ENCODE measurements at places on chromosomes 13 and 19. TPM values are rescaled to one million over a fixed set of nuclear protein-coding genes. Genes with fewer than 3 reads are reported as not detected.
A peak's percentile ranks its signal among the peaks of the same experiment; 100 is the strongest.

DNA sequence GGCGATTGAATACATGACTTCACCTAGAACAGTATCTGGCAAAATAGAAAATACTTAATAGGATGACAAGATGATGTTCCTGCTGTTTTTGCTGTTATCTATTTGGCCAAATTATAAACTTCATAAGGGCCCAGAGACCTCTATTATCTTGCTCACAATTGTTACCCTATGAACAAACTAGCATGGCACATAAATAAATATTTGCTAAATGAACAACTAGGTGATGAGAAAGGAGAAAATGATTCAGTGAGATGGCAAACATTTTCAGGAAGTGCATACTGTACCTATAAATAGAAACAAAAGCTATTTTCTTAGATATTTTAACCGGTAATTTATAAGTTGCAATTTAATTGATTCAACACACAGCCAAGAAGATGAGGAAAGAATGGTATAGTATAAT is 78.4 kb downstream of the FAM216B start:
- no peak for DNase-seq

- no peak for DNase-seq
Observed at GRCh38 chr19:4443966-4444764, 13.4 kb downstream of the UBXN6 start.

GRCh38 chr13:113092776-113093579 is 12.6 kb upstream of the F7 start:
- no peak for DNase-seq

DNA sequence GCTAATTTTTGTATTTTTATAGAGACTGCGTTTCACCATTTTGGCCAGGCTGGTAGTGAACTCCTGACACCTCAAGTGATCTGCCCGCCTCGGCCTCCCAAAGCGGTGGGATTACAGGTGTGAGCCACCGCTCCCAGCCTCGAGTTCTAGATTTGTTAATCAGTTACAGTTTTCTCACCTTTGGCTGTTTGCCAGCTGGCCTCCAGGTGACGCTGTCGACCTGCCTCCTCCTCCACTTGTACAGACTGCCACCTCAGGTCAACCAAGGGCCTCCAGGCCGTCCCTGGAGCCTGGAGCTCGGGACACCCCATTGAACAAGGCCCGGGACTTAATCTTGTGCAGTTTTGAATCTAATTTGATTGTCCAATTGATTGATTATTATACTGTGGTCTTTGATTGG is 45.5 kb downstream of the IER2 start:
- DNase-seq: no peak

- DNase-seq: no peak
Observed at GRCh38 chr13:51437550-51438127, 15.2 kb downstream of the INTS6 start.

Gene CYP2A6
- not detected for total RNA-seq

DNA sequence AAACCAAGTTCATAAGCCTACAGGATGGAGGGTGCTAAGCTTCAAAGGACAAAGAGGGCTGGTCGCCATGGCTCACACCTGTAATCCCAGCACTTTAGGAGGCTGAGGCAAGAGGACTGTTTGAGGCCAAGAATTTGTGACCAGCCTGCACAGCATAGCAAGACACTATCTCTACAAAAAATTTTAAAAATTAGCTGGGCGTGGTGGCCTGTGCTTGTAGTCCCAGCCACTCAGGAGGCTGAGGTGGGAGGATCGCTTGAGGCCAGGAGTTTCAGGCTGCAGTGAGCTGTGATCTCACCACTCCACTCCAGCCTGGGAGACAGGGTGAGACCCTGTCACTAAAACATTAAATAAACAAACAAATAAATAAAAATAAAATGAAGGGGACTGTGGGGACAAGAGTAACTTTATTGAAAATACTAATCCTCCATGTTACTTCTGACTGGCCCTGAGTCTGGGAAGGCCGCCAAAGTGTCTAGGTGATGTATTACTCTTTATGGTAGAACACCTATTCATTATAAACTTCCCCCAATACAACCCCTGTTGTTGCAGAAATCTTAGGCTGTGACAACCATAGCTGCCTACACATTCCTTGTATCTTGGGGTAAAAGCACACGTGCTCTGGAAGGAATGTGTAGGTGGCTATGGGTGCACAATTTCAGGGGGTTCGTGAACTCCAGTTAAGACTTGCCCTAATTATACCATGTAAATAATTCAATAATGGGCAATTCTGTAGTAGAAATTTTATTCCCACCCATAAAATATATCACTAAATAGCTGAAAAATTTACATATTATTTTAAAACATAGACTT is 14.6 kb upstream of the URAD start:
- no peak for DNase-seq

DNA sequence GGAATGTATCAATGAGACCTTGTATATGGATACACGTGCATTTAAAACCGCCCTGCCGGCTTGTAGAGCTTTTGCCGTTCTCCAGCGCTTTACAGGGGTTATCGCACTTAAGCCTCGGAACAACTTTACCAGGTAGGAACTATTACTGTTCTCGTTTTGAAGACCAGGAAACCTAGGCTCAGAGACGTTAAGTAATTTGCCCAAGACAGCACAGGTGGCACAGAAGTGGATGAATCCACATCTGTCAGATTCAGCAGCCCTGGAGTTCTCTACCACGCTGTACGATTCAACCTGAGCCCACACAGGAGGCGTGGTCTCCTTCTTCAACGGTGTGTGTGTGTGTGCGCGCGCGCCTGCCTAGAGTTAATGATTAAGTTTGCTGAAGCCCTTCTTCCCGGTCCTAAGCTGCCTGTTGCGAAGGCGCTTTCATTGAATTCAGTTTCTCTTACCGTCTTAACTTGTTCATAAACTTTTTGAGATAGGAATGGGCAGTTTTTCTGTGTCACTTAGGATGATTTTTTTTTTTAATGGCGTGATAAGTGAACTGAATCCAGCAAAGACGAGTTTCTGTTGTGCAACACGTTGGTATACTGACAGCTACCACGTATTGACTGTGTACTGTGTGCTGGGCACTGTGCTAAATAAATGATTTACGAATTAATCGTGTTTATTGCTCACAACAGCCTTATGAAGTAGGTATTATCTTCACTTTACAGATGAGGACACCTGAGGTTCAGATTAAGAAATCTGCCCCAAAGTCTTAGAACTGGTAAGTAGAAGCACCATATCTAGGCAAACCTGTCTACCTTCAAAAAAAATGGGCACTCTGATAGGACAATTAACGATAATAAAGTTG is 67.4 kb downstream of the KCNRG start:
- DNase-seq: peak; percentile 22

- no peak for DNase-seq
Observed at GRCh38 chr19:6821639-6822310, 49.3 kb downstream of the VAV1 start.

- no peak for DNase-seq
Observed at GRCh38 chr13:59312776-59313175, 851.0 kb downstream of the DIAPH3 start.

GRCh38 chr19:38264486-38265212 is at the start of gene SPINT2:
Gene SPINT2, plus strand, starts transcription at chr19:38264573. Its CDS starts 320 bp downstream, at chr19:38264893.
- DNase-seq: no peak

DNA sequence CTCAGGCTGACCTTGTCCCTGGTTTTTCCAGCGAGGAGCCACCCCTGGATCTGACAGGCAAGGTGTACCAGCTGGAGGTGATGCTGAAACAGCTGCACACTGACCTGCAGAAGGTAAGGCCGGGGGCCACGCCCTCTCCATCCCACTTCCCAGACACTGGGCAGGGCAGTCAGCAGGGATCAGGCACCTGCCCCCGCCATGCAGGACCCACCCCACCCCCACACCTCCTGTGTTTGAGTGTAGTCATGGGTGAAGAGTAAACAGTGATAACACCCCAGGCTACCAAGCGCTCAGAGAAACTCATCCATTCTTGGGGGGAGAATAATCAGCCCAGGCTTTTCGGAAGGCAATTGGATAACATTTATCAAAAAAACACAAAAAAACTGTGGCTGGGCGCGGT is 19.9 kb downstream of the DPF1 start:
- DNase-seq: no peak

DNA sequence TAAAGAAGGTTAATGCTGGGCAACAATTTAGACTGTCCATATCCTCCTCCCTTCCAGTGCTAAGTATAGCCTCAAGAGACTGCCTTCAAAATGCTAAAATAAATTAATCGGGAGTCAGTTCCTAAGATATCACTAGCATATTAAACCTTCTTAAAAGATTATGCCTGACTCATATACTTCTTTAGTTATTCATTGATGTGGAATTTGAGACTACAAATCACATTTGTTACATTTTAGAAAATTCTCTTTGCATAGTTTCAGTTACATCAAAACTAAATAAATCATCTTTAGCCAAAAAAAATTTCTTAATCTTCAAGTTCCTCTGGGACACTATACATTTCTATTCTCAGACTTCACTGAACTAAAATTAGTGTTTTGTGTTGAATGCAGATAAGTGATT is 769.1 kb downstream of the PCDH9 start:
- DNase-seq: no peak

- DNase-seq: no peak
Observed at GRCh38 chr19:51002542-51003311, 1.3 kb upstream of the KLK8 start.

Gene DACH1
- total RNA-seq: 14.7 TPM

- DNase-seq: no peak
Observed at GRCh38 chr19:2385053-2385721, 25.1 kb downstream of the TMPRSS9 start.

Gene GGN
- total RNA-seq: 0.82 TPM

- DNase-seq: no peak
Observed at GRCh38 chr13:38430796-38431195, 81.1 kb downstream of the UFM1 start.

Gene PLPPR3
- total RNA-seq: 119 TPM

GRCh38 chr13:101892296-101892695 is 439.8 kb downstream of the ITGBL1 start:
- DNase-seq: no peak
